WTC11 (cell line): ENCODE measurements at places on chromosomes 7 and 10.
A peak's percentile ranks its signal among the peaks of the same experiment; 100 is the strongest.

DNA sequence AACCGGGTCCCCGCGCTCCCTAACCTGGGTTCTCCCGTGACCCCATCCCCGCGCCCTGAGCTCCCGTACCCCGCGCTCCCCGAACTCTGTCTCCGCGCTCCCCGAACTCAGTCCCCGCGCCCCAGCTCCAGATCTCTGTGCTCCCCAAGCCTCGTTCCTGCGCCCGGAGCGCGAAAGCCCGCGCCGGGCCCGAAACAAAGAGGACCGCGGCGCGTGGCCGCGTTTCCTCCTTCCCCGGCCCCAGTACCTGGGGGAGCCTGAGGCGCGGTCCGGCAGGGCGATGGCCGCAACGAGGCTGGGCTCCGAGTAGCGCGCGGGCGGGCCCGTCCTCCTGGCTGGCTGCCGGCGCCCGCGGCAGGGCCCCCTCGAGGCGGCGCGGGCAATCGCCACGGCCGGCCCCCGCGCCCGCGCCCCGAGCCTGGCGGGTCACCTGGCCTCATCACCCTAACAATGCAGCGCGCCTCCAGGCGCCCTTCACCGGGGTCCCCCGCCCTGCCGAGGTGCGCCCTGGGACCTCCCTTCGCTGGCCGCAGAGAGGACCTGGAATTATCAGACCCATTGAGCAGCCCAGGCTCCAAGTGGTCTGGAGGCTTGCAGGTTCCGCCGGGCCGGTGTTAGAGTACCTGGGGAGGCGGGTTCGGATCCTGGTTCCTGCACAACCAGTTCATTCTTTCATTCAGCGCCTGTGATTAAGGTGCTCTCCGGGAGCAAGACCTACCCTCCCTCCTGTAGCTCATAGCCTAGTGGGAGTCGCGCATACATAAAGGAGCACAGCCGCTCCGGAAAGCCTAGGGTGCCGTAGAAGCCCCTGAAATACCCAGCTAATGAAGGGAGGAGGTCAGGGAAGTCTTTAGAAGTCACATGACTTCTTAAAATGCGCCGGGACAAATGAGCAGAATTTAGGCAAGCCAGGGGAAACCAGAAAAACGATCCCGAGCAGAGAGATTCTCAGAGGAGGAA is at the start of gene TNS3:
Gene TNS3 (minus strand): TSS at position 308 of the 960 bp plus-strand sequence. CDS start 142,475 bp downstream, outside the sequence.
- peak; percentile 68 for DNase-seq

DNA sequence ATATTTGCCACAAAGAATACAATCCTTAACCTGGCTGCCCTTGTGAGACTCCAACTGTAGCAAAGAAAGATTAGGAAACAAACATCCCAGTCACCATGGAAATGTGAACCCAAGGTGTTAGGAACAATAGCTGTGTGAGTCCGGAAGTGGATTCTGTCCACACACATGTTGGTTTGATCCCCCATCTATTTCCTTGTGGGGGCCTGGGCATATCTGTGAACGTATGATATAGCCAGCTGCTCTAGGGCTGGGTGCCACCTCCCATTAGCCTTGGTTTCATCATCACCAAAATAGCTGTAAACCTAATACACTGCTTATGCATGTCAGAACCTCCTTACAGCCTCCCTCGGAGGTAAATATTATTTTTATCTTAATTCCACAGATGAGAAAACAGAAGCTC is 26.4 kb downstream of the GRK5 start:
- DNase-seq: no peak

DNA sequence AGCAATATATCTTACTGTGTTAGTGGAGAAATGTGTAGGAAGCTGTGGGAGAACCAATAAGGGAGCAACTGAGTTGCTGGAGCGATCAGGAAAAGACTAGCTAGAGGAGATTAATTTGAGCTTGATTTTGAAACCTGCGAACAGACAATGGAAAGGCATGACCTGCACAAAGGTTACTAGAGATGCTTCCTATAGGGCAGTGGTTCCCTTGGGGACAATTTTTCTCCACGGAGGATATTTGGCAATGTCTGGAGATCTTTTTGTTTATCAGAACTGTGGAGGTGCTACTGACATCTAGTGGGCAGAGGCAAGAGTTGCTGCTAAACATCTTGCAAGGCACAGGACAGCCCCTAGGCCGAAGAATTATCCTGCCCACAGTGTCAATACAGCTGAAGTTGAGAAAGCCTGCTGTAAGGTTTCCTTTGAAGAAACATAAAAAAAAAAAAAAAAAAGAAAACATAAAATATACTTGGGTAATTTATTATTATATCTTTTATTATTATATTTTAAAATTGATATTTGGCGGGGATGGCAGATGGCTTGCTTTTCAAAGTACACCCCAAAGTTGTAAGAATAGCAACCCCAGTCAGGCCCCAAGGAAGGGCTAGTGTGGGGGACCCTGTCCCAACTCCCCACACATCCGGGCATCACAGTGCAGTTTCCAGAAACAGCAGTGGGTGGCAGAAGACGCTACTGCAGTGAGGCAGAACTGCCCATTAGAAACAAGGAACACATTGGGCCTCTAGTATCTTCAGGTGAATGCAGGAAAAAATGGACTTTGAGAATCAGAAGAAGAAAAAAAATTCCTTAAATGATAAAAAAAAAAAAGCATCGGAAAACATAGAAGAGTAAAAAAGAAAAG is 481.6 kb downstream of the SH2D4B start:
- DNase-seq: peak; percentile 51

GRCh38 chr7:75650681-75651080 is 88.1 kb downstream of the HIP1 start:
- DNase-seq: no peak

DNA sequence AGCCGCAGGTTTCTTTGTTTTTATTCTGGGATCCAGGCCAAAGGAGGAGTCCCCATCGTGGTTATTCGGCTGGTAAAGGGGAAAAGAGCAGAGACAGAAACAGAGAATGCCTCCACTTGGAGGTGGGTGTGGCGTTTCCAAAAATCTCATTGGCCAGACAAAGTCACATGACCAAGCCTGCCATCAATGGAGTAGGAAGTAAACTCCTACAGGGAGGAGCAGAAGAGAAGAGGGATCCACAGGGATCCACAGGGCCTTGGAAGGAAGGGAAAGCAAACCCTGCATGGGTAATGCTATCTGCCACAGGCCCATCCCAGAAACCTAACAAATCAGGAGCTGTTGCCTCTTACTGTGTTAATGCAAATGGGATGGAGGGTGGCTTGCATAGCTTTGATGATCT is 425.7 kb upstream of the GALNT17 start:
- DNase-seq: no peak

DNA sequence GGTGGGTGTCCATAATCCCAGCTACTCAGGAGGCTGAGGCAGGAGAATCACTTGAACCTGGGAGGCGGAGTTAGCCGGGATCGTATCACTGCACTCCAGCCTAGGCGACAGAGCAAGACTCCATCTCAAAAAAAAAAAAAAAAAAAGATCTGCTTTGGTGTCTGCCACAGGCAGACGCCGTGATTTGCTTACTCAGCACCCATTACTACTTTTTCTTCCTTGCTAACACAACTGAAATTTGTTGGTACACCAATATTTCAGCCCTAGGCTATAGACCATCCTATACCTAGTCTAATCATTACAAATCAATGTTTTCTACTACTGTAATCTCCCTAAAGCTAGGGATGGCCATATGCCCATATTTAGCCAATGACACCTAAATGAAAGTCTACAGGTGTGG is 53.5 kb upstream of the PARD3 start:
- DNase-seq: no peak

DNA sequence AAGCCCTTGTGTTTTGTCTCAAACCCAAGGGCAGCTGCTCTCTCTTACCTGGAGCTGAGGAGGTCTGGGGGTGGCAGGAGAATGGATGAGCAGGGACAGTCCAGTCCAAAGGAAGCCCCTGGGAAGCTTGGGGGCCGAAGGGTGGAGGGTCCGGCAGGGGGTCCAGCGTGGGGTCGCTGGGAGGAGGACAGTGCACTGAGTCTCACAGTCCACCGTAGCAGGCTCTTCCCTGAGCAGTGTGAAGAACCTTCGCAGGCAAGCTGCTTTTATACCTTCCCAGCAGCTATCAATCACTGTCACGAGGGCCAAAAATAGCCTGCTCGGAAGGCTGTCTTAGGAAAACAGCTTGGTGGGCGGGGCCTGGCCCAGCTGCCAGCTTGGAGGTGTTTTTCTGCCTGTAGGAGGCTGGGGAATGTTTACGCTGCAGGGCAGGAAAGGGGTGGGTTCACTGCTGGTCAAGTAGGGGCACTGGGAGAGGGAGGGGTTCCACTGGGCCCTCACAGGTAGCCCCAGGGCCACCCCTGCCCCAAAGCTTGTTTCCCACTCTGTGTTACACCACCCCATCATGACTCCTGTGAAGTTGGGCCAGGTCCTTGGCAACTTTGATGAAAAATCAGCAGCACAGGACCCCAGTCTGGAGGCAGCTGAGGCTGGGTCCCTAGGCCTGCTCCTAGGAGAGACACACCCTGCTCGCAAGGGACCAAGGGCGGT is at the start of gene DEPP1:
Gene DEPP1 (minus strand): TSS at position 240 of the 711 bp plus-strand sequence. CDS start 779 bp downstream, outside the sequence.
- peak; percentile 80 for DNase-seq

GRCh38 chr10:95837356-95837776 is 70.4 kb upstream of the CC2D2B start:
- no peak for DNase-seq

- DNase-seq: peak; percentile 53
Measured at GRCh38 chr10:135132-135600, at the start of gene ZMYND11. Gene ZMYND11, plus strand, starts transcription at chr10:135455. Its CDS starts 44,558 bp downstream, at chr10:180013.

- DNase-seq: no peak
Measured at GRCh38 chr7:50339990-50340500, 35.5 kb downstream of the IKZF1 start.

DNA sequence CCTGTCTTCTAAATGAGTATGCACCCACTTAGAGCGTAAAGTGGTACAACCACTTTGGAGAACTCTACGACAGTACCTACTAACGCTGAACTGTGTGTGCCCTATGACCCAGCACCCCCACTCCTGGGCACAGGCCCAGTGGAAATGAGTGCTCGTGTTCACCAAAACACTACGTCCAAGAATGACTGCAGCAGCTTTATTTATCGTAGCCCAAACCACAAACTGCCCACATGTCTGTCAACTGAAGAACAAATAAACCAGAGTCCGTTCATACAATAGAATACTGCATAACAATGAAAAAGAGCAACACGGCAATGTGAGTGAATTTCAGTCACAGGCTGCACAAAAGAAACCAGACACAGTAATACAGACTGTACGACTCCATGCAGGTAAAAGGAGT is 35.4 kb downstream of the TLL2 start:
- no peak for DNase-seq

DNA sequence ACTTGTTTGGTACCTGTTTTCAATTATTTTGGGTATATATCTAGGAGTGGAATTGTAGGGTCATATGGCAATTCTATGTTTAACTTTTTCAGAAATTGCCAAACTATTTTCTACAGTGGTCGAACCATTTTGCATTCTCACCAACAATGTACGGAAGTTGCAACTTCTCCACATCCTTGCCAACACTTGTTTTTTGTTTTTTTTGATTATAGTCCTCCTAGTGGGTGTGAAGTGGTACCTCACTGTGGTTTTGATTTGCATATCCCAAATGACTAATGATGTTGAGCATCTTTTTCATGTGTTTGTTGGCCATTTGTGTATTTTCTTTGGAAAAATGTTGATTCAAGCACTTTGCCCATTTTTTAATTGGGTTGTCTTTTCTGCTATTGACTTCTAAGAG is 122.1 kb downstream of the RPS24 start:
- DNase-seq: no peak

GRCh38 chr7:17370901-17371585 is 72.6 kb downstream of the AHR start:
- no peak for DNase-seq

- DNase-seq: no peak
Measured at GRCh38 chr10:18690541-18690940, 31.3 kb downstream of the ARL5B start.

GRCh38 chr7:65390588-65390987 is 16.9 kb downstream of the ZNF92 start:
- no peak for DNase-seq

- DNase-seq: no peak
Measured at GRCh38 chr10:60281792-60282353, 107.8 kb downstream of the ANK3 start.
